ENCODE measurements at places on chromosomes 11 and 22.

GRCh38 chr11:66570079-66570849 is 1.9 kb upstream of the CTSF start:
- no peak for DNase-seq

DNA sequence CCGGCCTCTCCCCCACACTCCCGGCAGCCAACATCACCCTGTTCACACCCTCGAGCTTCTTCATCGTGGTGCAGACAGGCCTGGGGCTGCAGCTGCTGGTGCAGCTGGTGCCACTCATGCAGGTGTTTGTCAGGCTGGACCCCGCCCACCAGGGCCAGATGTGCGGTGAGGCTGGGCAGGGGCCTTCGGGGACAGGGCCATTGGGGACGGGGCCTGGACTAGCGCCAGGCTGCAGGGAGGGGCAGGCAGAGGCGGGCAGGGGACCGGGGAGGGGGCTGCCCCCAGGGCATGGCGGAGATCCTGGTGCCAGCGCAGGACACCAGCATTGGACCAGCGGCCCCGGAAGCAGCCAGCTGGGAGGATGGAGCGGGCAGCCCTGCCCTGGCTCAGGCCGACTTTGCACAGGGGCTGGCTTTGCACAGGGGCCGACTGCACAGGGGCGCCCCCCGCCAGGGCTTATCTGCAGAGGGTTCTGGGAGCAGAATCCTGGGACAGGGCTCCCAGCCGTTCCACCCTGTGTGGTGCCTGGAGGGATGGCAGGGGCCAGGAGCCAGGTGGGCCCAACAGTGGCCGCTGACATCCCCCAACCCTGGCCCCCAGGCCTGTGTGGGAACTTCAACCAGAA is 8.6 kb downstream of the MUC5B start:
- DNase-seq, result no peak

DNA sequence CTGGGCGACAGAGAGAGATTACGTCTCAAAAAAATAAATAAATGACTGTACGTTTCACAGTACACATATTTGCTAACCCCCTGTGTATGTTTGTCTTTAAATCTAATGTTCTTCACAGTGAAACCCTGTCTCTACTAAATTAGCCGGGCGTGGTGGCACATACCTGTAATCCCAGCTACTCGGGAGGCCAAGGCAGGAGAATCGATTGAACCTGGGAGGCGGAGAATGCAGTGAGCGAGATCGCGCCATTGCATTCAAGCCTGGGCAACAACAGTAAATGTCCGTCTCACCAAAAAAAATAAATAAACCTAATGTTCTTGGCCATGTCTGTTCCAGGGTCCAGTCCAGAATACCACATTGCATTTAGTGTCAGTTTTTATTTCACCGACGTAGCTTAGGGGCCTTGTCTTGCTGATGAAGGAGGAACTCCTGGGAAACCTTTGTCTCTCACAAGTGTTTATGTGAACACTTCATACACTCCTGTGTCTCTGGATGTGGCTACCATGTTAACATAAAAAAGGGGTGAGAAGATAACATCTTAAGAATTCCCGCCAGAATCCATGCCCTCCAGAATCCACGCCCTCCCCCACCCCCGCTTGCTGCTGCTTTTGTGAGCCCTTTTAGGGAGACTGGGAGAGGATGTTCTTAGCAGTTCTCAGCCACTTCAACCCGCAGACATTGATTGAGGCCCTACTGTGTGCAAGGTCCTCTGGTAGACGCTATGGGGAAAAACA is 5.0 kb upstream of the SERHL2 start:
- no peak for DNase-seq

- no peak for DNase-seq
Observed at GRCh38 chr11:12518606-12519385, 141.4 kb downstream of the PARVA start.

DNA sequence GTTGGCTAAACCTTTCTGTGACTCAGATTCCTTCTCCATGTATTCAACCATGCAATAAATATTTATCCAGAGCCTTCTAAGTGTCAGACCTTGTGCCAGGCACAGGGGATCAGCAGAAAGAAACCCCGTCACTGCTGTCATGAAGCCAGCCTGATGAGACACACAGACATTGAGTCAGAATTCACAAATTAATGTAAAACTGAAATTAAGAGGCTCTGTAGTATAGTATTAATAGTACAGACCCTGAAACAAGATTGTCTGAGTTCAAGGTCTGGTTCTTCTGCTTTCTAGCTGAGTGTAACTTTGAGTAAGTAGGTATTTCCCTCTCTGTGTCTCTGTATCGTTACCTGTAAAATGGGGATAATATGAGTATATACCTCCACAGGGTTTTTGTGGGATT is 46.9 kb downstream of the ME3 start:
- DNase-seq, result no peak

- DNase-seq, result no peak
Observed at GRCh38 chr22:25350551-25350971, 131.1 kb downstream of the CRYBB2 start.

- no peak for DNase-seq
Observed at GRCh38 chr11:128323381-128323780, 264.0 kb downstream of the ETS1 start.

GRCh38 chr22:48362721-48363404 is 1464.8 kb downstream of the BRD1 start:
- no peak for DNase-seq

GRCh38 chr11:61747192-61747966 is 5.1 kb upstream of the MYRF start:
- DNase-seq, result no peak

GRCh38 chr11:87258171-87258833 is 220.6 kb downstream of the TMEM135 start:
- DNase-seq, result no peak

GRCh38 chr22:35883031-35883620 is 145.5 kb downstream of the RBFOX2 start:
- DNase-seq, result no peak

- DNase-seq, result no peak
Observed at GRCh38 chr11:11845551-11845950, 3.8 kb downstream of the USP47 start.

- no peak for DNase-seq
Observed at GRCh38 chr11:119262668-119263351, 54.1 kb downstream of the MCAM start.

GRCh38 chr11:132264616-132265015 is 894.2 kb downstream of the NTM start:
- DNase-seq, result no peak

DNA sequence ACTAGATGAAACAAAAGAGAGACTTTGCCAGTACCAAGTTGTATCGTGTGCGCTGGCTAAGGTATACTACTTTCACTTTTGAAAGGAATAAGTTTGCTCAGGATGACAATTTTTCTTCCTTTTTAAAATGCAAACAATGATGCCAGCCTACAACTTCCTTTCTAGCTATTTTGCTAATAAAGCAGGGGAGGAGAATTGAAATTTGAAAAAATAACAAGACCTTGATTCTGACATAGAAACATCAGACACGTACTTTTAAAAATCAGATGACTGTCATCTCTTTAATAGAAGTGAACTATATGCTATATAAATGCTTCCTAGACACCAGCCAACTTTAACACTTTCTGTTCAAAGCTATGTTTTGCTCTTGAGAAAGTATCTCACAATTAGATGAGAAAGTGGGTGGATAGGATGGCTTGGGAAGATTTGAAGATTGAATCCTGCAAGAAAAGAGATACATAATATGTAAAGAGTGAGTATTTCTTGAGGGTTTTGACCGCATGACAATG is 41.7 kb upstream of the BLID start:
- no peak for DNase-seq

DNA sequence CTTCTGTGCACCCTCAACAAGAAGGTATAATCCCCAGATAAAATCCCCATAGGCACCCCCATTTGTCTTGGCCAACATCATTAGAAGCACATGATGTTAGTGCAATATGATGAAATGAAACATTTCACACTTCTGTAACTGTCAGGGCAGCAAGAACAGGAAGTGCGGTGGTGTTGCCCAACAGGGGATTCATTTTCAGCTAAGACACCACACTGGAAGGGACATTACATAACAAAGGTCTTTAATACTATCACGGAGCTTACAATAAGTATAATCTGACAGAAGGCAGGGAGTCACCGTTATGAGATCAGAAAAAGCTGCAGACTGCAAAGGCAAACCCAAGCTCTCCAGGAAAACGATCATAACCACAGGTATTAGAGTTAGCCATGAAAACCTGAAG is 2.0 kb downstream of the OR52W1 start:
- no peak for DNase-seq

Measured in stimulated activated CD4-positive, alpha-beta T cell treated with anti-CD3 and anti-CD28 coated beads, Interleukin-4, amount 100 ng/mL, for 48 hours (primary cell).